ENCODE measurements at places on chromosomes 12 and 14.

DNA sequence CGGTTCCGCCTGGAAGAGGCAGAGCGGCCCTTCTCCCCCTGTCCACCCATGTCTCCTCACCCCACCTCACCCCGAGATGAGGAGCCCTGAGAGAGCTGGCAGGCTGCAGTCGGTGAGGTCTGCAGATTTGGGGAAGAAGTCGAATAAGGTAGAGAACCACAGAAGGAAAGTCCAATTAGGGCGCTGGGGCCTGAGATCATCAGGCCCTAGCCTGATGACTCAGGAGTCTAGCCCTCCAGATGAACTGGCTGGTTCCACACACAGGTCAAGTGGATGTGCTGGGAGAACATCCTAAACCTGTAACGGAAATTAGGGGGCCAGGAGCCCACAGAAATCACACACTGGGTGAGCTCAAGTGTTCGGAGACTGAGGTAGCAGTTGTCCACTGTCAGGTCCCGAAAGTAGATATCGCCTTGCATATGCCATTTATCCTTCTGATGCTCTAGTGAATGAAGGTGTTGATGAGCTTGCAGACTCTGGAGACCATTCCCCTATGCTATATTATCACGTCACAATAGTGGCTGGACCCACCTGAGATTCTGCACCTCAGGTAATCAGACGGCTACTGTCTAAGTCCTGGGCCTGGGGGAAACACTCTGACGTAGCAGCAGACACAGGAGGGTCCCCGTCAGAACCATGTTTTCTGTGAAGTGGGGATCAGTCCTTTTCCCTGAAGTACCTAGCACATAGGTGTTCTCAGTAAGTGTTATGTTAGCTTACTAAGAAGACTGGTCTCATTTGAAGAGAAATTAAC is 886 bp upstream of the METTL17 start:
- peak; percentile 10 for DNase-seq

GRCh38 chr14:70350078-70350477 is 9.4 kb downstream of the COX16 start:
- DNase-seq, result no peak

DNA sequence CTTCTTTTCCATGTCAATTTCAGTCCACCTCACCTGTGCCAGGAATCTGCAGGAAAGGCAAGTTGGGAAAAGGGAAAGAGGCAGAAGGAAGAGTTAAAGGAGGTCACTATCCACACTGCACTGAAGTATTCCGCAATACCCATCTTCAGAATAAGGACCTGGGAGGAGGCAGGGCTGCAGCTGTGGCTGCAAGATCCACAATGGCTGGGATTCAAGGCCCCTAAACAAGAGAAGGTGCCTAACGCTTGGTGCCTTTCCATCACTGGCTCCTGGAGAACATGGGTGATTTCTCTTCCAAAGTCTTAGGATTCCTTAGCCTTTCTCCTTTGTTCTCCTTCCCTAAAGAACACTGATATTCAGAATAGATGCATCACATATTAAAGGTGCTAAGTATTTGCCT is 204.0 kb downstream of the GRIN2B start:
- DNase-seq, result no peak

DNA sequence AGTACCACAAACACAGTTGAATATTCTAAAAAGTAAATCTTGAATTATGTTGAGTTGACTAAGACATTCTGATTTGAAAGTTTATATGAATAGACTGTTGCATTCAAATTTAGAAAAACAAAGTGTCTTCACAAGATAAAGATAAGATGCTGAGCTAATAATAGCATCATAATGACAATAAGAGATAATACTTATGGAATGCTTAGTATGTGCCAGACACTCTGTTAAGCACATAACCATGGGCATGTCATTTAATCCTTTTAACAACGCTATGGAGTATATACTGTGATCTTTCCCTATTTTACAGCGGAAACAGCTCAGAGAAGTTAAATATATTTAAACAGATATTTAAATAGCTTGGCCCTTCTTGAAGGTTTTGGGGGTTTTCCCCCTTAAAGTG is 163.4 kb downstream of the SRGAP1 start:
- no peak for DNase-seq

DNA sequence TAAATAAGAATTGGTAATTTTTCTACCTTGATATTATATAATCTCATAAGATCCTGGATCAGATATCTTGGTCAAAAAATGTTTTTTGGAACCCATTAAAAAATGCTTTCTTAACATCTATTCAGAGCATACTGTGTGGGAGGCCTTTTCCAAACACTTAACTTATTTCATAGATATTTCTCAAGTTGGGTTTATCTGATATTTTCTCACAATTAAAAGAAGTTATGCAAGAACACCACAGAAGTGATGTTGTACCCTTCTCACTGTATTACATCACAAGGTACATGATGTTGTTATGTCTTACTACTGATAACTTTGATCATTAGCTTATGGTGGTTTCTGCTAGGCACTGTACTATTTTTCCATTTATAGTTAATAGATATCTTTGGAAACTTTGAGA is 23.4 kb upstream of the PRPF39 start:
- DNase-seq, result no peak

DNA sequence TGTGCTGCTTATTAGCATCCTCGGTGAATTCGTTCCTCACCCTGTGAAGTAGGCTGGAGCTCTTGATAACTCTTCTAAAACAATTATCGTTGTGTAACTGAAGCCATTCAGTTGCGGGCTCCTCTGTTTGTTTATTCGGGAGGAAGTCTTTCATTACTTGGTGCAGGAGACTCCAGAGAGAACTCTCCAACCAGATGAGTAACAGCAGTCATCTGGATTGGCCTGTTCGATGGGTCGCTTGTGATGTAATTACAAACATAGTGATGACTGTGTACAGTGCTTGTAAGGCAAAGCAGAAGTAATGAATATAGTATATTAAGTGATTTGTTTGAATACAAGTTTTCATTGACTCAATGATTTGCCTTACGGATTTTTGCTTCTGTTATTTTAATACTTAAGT is 10.9 kb downstream of the ATP6V0A2 start:
- no peak for DNase-seq

DNA sequence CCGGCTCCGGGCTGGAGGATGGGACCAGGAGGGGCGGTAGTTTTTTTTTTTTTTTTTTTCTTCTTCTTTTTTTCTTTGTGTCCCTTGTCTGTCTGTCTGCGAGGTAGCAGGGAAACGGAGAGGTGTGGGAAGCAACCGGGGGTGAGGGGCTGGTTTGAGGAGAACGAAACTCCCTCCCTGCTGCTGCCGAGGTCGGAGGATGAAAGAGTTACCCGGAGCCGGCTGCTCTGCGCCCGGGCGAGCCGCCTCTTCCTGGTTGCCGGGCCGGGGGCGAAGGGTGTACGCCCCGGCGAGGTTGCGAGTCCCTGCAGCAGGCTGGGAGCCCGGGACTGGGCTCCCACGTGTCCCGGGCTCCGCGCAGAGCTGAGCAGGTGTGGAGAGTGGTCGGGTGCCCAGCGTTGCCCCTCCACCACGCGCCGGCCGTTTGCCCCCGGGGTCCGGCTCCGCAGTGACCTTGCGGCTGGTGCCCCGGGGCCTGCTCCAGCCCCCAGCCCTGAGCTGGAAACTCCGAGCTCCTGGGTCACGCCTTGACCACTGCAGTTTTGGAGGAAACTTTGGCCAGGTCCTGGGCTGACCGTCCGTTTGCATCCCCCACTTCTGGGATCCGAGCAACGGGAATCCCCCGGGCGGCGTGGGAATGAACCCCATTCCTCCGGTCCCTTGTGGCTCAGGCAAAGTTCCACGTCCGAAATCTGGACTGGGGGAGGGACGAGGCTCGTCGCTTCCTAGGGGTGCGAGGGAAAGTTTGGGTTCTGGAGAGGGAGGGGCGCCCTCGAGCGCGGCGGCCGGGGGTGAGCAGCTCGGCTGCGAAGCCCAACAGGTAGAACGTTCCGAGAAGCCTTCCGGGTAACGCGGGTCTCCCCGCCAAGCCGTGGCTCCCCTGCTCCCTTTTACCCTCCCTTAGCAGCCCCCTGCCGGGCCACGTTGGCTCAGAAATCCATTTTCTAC is 1.3 kb downstream of the CHST11 start:
- DNase-seq, result peak; percentile 62

GRCh38 chr14:31884238-31884637 is 192.9 kb upstream of the ARHGAP5 start:
- no peak for DNase-seq

DNA sequence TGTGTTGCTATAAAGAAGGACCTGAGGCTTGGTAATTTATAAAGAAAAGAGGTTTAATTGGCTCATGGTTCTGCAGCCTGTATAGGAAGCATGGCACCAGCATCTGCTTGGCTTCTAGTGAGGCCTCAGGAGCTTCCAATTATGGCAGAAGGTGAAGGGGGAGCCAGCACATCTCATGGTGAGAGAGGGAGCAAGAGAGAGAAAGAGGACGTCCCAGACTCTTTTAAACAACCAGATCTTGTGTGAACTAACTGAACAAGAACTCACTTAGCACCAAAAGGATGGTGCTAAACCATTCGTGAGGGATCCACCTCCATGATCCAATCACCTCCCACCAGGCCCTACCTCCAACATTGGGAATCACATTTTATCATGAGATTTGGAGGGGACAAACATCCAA is 6.1 kb upstream of the SNAPC1 start:
- no peak for DNase-seq

- no peak for DNase-seq
These were observed 4.7 kb upstream of the ITGB7 start for GRCh38 chr12:53211476-53212381.

GRCh38 chr12:87157791-87158190 is 871.4 kb downstream of the C12orf50 start:
- peak; percentile 90 for DNase-seq

DNA sequence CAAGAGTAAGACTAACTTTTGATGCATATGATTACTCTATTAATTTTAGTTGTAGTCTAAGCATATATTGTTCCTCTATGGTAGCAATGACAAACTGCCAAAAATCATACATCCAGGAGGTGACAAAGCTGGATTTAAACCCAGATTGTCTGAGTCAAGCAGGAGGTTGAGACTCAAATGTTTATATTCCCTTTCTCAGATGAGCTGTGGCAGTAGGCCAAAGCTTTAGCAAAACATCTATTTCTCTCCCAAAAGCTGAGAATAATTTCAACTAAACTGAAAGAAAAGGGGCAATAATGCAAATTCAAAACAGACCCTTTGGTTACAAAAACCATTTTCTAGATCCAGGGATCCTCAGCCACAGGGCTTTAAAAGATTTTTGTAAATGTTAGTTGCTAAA is 173.6 kb downstream of the SEC23A start:
- DNase-seq, result peak; percentile 29

GRCh38 chr12:69779928-69780327 is 41.3 kb downstream of the RAB3IP start:
- peak; percentile 6 for DNase-seq

DNA sequence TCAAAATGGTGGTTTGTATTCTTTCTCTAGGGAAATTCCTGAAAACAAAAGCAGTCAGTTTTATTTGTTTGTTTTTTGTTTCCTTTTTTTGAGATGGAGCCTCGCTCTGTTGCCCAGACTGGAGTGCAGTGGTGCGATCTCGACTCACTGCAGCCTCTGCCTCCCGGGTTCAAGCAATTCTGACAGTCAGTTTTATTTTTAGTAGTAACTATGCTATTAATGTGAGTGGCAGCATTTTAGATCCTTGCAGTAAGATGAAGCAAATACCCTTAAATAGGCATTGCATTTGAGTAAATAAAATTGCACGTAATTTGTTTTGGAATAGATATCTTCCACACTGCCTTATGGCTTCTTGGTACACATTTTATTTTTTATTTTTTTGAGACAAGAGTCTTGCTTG is 23.6 kb downstream of the YY1 start:
- no peak for DNase-seq

DNA sequence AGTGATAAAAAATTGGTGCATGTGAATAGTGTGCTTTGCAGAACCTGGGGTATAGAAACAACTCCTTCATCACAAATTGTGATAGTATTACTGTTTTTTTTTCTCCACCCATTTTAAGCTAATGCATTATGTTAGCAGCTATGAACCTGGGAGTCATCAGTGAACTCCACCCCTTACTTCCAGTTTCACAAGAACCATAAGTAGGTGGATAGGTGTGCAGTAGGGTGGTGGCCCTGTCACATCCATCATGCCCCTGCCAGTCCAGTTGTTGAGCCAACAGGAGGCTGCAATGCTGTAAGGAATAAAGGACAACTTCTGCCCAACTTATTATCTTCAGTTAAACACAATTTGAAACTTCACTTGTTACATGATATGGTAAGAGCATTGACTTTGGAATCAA is 85.7 kb downstream of the ABCD2 start:
- no peak for DNase-seq

- no peak for DNase-seq
These were observed 10.1 kb downstream of the IL23A start for GRCh38 chr12:56348776-56349175.

DNA sequence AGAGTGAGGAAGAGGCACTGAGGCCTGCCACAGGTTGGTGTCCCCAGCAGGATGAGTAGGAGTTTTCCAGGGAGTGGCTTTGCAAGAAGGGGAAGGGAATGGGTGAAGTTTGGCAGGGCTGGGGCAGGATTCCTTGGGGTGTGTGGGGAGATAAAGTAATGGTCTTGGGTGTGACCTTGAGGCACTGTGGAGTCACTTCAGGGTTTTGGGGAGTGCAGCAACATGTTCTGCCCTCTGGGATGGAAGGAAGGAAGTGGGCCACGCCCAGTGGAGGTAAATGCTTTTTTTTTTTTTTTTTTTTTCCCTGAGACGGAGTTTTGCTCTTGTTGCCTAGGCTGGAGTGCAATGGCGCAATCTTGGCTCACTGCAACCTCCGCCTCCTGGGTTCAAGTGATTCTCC is 108.9 kb downstream of the ADCK1 start:
- no peak for DNase-seq

DNA sequence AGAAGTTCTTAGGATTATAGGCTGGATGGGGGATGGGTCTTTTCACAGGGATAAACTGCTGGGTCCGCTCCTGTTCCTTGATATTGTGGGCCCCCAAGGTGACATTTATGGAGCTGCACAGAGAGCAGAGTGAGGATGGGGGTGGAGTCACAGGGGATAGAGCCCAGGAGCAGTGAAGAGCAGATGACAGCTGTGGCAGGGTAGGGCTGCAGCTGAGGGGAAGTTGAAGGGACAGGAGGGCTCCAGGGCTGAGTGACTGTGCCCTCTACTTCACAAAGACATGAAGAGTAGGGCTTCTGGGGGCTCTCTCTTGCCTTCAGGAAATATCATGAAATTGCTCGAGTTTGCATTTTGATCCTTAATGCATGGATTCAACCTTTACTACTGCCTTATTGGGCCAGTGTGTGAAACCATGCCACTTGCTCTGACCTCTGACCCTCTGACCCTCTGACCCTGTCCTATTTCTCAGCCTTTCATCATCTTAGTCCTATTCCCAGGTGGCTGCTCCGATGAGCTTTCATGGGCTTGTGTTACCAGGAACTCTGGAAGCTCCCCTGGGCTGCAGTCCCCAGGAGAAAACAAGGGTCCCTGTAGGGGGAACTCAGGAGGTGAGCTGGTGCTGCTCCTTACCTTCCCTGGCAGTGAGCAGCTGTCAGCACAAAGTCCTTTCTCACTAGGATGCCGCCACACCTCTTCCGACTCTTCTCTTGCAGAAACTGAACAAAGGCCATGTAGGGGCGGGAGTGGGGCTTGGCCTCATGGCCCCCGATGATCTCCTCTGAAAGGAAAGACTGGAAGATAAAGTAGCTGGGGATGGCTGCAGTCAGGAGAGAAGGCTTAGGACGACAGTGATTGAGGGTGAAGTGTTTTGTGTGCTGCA is 1.6 kb downstream of the GZMH start:
- no peak for DNase-seq

GRCh38 chr12:49783917-49784676 is 42.7 kb downstream of the TMBIM6 start:
- DNase-seq, result peak; percentile 32

GRCh38 chr12:24955853-24956252 is 7.0 kb upstream of the BCAT1 start:
- DNase-seq, result no peak

GRCh38 chr14:30559638-30560091 is 707 bp downstream of the G2E3 start:
- DNase-seq, result peak; percentile 82

GRCh38 chr12:3033539-3033867 is 43.7 kb upstream of the TSPAN9 start:
- no peak for DNase-seq

Measured in astrocyte of the hippocampus (primary cell).